ENCODE measurements at places on chromosomes 5 and 9. TPM values are rescaled to one million over a fixed set of nuclear protein-coding genes. Genes with fewer than 3 reads are reported as not detected.

The C1QTNF2 gene
- 1.5 TPM for total RNA-seq

The KLF9 gene
- total RNA-seq, result 104 TPM

DNA sequence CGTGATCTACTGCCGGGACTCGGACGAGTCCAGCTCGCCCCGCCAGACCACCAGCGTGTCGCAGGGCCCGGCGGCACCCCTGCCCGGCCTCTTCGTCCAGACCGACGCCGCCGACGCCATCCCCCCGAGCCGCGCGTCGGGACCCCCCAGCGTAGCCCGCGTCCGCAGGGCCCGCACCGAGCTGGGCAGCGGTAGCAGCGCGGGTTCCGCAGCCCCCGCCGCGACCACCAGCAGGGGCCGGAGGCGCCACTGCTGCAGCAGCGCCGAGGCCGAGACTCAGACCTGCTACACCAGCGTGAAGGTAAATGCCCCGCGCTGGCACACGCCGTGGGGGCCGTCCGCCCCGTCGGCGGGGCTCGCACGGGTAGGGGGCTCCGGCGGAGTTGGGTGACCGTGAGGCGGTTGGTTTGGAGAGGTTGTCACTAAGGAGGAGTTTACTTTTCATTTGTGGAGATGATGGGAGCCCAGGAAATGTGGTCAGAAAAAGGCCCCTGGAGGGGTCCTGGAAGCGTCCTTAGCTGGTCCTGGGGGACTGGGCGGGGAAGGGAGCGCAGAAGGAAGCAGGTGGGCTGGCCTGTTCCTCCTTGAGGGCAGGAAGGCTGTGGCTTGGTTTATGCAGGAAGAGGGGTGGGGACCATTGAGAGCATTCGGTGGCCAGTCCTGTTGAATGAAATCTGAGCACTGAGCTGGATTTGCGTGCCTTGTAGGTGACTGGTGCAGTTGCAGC, 647 bp downstream of the PDE8B start:
- no peak for DNase-seq

DNA sequence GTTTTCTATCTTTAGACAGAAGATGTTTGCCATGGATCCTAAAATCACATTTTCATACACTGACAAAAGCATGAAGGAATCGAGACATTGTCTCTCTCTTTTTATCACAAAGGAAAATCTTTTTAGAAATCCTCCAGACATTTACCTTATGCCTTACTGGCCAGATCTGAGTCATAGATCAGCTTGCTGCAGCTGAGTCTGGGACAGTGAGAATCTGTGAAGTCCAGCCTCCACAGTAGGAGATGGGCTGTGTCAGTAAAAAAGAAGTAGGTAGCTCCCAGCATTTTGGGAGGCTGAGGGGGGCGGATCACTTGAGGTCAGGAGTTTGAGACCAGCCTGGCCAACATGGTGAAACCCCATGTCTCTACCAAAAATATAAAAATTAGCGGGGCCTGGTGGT, 333.4 kb upstream of the ZNF462 start:
- no peak for DNase-seq

- DNase-seq, result no peak
Measured at GRCh38 chr5:28710360-28710759, 1672.0 kb upstream of the CDH9 start.

- no peak for DNase-seq
Measured at GRCh38 chr5:138663009-138663408, 87.8 kb upstream of the HSPA9 start.

The EQTN gene
- total RNA-seq, result 2.3 TPM

DNA sequence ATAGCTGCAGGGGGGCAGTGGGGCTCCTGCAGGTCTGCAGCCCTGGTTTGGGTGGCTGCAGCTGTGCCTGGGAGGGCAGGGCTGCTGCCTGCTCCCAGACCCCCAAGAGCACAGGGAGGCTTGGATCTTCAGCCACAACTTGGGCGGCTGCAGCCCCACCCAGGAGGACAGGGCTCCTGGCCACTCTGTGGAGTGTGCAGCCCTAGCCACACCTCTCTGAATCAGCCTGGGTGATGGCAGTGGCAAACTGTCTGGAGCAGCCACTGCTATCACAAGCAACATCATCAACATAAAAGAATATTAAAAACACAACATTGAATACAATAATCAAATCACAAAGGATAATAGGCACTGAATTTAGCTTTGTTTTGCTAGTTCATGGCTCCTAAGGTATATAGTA, 164.9 kb upstream of the SLC27A6 start:
- no peak for DNase-seq

- DNase-seq, result no peak
Measured at GRCh38 chr9:125932012-125932411, 184.8 kb downstream of the PBX3 start.

The ORM1 gene
- total RNA-seq, result not detected

The KLHL3 gene
- 4.2 TPM for total RNA-seq

DNA sequence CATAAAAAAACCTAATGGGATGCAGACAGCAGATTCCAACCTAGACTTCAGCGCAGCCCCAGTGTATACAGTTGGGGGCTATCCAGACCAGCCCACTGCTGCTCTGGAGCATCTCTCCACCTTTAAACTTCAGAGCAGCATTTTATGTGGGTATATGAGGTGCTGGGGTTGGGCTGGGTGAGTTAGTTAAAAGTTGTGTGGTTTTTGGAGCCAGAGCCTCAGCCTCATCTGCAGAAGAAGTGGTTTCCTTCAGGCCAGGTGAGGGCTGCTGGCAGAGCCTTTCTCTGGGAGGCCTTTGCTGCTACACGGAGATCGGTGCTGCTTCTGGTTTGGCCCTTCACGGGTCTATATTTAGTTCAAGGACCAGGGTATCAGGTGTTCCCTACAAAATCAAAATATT, 228.3 kb downstream of the PDZD2 start:
- DNase-seq, result no peak

DNA sequence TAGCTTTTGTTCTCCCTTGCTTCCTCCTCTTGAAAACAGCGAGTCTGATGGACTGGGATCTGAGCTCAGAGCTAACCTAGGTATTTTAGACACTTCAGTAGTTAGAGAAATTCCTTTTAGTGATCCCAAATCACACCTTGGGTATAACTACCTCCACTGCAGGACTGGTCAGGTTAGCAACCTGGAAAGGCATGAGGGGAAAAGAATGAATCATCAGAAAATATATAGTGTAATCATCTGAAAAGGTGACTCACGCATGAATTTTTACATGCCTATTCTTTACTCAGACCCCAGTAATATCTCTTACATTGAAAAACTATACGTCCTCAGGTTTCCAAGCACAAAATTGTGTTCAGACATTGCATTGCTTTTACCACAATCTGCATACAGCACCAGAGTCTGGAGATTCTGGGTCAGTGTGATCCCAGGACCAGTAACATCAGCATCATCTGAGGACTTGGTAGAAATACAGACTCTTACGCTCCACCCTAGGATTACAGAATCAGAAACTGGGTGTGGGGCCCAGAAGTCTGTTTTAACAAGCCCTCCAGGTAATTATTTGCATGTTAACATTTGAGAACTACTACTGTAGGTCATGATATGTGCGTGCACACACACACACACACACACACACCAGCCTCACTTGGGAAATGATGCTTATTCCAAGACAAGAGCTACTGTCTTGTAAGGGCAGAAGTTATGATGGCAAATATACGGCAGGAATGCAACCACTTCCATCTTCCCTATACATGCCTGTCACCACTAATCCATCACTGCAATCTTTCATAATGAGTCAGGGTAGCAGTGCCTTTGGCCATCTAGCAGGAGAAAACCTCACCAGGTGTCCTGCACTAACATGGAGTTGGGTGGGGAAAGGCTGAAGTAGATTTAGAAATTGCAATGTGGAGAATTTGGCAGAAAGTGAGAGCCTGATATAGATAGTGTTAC, 271.6 kb upstream of the MAP3K1 start:
- no peak for DNase-seq

The PDCD1LG2 gene
- total RNA-seq, result 1.2 TPM

DNA sequence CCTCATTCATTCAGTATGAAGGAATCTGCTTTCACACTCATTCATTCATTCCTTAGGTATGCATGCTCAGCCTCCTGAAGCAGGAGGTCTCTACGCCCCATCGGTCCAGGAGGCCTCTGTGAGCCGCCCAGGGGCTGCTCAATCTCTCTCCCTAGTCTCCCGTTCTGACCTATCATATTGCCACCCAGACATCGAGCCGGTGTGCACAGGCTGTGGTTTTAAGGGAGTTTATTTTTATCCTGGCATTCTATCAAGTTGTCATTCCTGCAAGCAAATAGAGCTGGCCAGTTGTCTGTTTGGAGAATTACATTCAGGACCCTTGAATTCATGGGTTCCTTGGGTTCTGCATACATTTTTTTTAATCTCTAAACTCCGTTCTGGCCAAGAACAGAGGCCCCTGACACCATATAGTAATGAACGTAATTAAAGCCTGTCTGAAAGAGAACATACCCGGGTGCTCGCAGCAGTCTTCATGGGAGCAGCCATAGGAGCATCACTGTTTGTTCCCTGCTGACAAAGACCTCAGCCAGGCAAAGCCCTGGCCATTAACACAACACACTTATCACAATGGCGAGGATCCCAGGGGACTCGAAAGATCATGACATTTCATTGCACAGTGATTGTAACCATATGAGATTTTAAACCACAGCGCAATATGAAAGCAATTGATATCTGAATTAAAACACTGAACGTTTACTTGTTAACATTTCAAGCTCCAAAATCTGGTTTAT, 80.9 kb downstream of the ADAMTS16 start:
- DNase-seq, result no peak

DNA sequence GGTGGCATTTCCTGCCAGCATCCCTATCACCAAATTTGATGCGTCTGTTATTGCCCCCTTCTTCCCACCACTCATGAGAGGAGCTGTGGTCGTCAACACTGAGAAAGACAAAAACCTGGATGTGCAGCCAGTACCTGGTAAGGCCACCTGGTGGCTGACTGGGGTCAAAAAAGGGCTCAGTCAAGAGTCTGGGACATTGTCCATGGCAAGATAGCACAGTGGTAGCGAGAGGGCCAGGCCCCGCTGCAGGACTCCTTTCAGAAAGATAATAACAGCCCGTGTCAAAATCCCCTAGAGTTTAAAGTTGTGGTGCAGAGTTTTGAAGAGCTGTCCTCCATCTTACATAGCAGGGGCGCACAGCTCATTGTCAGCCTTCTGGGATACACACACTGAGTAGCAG, 40.8 kb downstream of the CSF1R start:
- DNase-seq, result no peak

The LMAN2 gene
- 139 TPM for total RNA-seq

- no peak for DNase-seq
Measured at GRCh38 chr5:154722097-154722496, 33.1 kb upstream of the LARP1 start.

The SLC28A3 gene
- 0.35 TPM for total RNA-seq

The CHSY3 gene
- 0.73 TPM for total RNA-seq

The PLGRKT gene
- 53.0 TPM for total RNA-seq

The FGD3 gene
- total RNA-seq, result 5.4 TPM

The IFNA2 gene
- total RNA-seq, result not detected

The C9 gene
- not detected for total RNA-seq

DNA sequence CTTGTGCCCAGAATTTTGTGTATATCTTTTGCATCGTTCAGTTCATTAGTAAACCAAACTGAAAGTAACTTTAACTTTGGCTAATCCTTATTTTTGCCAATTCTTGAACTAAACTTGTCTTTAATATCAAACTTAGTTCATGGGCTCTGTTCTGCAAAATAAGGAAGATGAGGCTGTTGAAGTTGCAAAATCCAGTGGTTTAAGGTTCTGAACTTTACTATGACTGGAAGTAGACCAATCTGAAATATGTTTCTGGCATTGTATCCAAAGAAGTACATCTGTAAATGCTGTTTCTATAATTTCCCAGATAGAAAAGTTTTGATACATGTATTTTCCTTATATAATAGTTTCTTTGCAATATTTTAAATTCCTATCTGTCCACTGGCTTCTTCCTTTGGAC, 238.1 kb downstream of the CETN3 start:
- DNase-seq, result no peak

The ISL1 gene
- 0.77 TPM for total RNA-seq

DNA sequence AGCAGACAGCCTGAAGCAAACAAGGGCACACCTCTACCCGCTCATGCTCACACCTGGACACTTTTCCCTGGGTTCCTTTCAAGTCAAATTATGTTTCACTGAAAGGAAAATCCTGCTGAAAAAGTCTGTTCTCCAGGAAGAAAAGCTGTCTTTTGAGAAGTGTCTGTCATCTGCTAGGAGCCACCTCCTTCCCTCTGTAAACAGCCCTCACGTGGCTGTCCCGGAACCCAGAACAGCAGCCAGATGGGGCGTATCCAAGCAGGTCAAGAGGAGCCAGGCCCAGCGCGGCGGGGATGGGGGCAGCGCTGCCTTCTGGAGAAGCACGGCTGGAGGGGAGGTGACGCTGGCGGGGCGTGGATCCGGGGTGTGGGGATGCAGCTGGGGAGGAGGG, at the start of gene PNPLA7:
Gene PNPLA7, minus strand, starts transcription at position 172 of the 391 bp plus-strand sequence. CDS start 205 bp downstream, outside the sequence.
- peak; percentile 94 for DNase-seq

DNA sequence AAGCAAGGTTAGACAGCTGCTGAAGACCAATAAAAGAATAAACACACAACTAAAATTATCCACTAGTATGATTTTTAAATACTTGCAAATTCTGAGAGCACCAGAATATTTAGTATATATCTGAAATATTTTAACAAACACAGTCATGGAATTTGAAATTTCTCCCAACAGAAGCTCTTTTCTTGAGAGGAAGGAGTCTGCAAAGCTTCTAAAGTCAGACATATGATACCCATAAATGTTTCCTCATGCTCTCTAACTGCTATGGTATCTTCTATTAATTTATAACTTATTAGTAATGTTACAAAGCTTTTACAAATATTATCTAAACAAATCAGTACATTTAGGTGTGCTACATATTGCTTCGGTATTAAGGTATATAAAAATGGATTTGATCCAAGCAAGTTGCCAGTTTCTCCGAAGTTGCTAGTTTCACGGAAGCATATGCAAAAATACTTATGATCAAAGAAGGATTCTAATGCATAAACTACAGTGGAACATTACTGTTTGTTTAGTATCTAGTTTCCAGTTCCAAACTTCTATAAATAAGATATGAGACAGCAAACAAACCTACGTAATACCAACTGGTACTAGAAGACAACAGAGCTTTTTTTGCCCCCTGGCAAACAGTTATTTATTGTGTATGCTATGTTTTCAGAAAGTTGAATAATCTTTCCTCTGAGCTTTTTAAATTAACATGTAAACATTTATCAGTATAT, 22.0 kb downstream of the FNIP1 start:
- DNase-seq, result no peak

GRCh38 chr9:14479163-14479560, 165.2 kb upstream of the NFIB start:
- DNase-seq, result no peak

GRCh38 chr5:113085880-113086409, 109.3 kb downstream of the DCP2 start:
- no peak for DNase-seq

The FLT4 gene
- 2.8 TPM for total RNA-seq

DNA sequence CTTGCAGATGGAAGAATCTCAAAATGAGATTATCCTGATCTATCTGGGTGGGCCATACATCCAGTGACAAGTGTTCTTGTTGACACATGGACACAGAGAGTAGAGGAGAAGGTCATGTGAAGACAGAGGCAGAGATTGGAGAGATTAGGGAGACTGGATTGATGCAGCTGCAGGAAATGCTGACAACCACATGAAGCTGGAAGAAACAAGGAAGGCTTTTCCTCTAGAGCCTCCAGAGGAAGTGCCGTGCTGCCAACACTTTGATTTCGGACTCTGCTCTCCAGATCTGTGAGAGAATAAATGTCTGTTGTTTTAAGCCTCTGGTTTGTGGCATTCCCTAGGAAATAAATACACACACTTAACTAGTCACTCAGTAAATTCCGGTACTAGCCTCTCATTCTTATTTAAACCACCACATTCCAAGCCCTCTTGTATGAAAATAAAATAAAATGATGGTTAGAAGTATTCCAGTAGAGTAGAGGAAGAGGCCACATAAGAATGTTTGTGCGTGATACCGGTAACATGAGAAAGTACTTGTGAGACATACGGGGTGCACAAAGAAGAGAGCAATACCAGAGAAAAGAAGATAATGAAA, 110.9 kb upstream of the DMAC1 start:
- DNase-seq, result peak; percentile 31
